ENCODE measurements at places on chromosomes 6 and 20.

GRCh38 chr6:107917451-107918375 is 40.3 kb downstream of the SEC63 start:
- no peak for DNase-seq

DNA sequence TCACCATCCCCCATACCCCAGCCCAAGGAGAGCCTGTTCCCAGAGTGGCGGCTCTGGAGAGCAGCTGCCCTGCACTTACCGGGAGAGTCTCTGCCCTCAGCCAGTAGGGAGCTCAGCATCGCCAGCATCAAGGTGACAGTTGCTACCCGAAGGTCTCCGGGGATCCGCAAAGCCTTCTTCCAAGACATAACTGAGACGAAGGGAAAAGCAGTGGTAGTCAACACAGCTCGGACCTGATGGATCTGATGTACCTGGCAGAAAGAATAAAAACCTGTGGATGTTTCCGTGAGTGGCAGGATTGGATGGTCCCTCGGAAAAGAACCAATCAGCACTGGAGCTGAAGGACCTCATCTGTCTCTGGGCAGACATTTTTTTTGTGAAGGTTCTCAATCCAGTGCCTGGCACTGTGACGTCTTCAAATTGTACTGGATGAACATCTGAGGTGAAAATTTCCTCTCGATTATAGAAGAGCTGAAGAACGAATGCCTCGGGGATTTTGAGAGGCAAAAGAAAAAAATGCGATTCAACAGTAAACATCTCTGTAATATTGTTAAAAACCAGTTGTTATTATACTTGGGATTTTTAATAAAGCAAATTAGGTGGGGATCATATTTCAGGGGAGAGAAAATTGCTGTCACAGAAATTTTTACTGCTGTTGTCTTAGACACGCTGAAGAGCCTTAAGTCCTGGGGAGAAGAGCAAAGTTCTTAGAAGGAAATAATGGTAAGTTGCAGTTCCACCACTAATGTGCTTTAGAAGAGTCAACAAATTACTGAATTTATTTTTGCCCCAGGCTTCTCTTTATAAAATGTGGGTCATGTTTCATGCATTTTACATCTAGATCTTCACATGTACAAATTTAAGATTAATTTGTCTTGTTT is at the start of gene HLA-DQB1:
TSS of gene HLA-DQB1 (minus strand) at position 238 of the 881 bp plus-strand sequence. CDS start at position 188, 50 bp downstream.
- DNase-seq, result no peak

GRCh38 chr20:1805816-1806215 is 89.4 kb upstream of the SIRPA start:
- no peak for DNase-seq

DNA sequence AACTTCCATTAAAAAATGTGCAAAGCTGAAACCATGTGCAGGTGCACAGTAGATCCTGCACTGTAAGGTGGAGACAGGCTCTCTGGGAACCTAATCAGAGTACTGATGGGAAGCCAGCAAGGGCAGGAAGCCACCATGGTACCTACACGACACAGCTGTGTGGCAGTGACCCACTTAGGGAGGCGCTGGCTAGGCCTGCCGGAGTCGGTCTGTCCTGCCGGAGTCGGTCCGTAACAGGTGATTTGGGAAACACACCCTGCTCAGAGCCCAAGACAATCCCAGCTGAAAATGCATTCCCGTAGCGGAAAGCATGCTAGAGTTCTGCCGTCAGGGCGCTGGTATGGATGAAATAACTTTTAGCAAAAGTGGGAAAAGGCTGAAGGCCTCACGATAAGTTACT is 17.2 kb downstream of the TXNDC5 start:
- DNase-seq, result no peak

- DNase-seq, result no peak
Observed at GRCh38 chr6:30743099-30744053, 889 bp upstream of the FLOT1 start.
